ENCODE measurements at places on chromosomes 11 and 22.

DNA sequence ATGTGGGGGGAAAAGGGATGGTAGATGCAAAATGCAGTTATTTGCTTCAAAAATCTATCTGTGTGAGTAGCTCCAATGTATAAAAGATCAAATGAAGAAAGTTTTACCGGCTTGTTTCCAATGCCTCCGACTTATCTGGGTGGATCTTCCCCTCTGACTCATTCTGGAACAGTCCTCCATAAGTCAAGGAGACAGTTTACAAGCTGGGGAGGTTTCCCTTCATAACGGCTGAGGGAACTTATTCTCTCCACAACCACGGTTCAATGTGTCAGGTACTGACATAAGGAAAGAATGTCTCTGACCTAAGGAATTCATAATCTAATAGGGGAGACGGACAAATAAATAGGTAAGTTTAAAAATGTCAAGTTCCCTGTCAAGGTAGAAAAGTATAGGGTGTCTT is 49.7 kb upstream of the BIRC3 start:
- no peak for DNase-seq

DNA sequence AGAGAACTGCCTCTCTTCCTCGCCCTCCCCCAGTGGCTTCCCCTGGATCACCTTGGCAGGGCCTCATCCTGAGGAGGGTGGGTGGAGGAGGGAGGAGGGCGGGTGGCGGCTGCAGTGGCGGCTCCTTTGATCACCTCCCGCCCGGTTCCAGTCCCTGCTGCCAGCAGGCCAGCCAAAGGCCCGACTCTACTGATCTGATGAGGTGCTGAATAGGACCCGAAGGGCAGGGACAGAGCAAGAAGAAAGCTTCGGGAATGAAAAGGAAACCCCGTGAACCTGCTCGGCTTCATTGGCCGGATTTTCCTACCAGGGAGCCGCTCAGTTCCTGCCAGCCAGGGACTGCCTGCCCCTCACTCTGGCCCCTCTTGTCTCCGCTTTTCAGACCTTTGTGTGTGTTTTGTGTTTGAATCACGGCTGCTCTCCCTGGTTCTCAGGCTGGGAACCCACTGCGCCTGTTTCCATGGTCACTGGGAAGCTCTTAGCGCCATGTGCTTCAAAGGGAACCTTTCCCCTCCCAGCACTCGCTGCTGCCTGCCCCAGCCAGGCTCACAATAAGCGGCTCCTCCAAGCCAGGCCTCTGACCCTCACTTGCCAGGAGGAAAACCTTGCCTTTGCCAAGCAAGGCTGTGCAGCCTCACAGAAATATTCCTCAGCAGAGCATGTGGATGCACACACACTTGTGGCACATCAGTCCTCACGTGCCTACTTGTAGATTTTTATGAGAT is 56.8 kb downstream of the C22orf31 start:
- no peak for DNase-seq

GRCh38 chr11:36404831-36405230 is 105.2 kb downstream of the TRAF6 start:
- DNase-seq = no peak

DNA sequence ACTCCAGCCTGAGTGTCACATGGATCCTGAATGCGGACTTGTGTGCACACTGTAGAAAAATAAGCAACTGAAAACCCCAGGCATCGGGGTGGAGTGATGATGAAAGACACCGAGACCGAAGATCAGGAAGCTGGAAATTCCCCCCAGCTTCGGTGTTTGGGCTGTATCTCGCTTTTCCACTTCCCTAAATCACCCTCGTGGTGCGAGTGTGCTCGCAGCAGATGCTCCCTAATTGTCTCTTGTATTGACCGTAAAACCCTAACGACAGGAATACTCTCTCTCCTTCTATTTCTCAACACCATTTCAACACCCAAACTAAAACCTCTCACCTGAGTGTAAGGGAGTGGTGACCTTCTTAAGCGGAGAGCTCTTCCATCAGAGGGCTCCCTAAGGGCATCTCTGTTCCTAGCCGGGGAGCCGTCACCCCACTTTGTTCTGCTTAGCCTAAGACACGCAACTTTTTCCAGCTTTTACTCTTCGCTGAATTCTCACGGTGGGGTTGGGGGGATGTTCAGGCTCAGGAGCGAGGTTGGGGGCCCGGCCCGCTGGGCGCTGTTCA is 635 bp upstream of the GRK3 start:
- DNase-seq = peak; percentile 7

DNA sequence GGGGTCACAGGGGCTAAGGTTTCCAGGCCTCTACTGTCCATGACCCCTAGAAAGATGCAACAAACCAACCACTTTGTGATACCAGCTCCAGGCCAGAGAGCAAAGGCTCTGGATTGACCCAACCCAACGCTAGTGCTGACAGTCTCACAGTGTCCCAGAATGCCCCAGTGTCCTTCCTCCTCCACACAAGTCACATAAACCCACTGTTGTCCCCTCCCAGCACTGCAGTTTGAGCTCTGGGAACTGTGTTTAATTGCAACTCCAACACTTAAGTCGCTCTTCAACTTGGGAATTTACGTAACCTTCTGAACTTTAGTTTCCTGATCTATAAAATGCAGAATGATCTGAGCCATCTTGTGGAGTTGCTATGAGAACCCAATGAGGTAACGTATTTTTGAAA is 47.5 kb downstream of the PC start:
- no peak for DNase-seq

DNA sequence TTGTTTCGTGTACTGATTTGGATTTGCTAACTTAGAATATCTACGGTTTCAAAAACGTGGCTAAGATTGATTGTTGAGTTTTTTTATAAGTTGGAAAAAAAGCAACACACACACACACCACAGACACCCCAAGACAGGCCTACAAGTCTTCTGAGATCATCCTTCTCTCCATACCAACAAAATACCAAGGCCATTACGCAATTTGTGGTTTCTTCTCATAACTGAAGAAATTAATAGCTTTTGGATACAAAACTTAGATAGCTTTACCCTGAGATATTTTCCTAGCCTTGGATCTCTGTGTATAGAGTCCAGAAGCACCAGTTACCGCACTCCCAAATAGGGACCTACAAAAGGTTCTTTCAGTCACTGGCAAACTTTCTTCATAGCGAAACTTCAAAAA is 113.6 kb downstream of the SIK3 start:
- no peak for DNase-seq

DNA sequence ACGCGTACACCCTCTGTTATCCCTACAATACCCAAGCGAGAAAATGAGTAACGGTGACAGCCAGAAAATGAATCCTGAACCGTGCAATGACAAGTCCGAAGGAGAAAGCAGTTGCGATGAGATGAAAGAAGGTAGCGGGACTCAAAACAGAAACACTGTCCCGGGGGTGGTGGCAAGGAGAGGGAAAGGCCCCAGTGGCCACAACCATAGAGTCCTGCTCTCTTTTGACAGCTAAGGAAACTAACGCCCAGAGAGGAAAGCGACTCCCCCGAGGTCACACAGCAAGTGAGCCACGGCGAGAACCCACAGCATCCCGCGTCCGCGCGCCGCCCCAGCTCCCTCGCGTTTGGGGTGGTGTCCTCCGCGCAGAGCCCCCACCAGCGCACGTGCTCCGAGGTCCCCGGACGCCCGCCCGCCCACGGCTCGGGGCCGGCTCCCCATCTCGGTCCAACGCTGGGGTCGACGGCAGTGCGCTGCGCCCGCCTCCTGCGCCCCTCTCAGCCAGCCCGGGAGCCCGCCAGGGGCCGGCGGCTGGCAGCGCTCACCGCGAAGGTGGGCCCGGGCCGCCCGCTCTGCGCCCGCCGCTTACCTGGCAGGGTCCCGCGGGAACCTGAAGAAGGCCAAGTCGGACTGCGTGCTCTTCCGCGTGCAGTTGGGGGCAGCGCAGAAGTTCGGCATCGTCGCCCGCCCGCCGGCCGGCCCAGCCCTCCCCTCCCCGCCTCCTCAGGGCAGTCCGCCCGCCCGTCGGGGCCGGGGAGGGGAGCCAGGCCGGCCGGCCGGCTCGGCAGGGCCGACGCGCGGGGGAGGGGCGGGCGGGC is 564 bp downstream of the THAP12 start:
- DNase-seq = peak; percentile 35

DNA sequence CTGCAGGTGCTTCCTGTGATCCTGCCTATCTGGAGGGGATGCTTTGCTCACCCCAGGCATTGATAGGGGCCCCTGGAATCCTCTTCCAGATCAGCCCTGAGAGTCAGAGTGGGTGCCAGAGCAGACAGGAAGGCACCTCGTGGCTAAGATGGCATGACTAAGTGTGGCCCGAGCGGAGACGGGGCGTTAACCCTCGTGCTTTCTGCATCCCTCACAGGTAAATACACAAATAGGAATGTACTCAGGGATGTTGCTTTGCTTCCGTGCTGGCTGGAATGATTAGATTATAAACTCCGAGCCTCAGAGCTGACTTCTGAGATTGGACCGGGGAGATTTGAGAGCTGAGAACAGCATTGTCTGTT is 312.7 kb upstream of the B3GAT1 start:
- DNase-seq = no peak

GRCh38 chr11:86800076-86800959 is at the start of gene PRSS23:
Gene PRSS23 (plus strand): TSS chr11:86800542. CDS start chr11:86807644, 7,102 bp downstream.
- DNase-seq = no peak

GRCh38 chr22:49749227-49749626 is 78.4 kb downstream of the BRD1 start:
- DNase-seq = no peak

GRCh38 chr11:70381872-70382861 is 16.2 kb upstream of the CTTN start:
- DNase-seq = no peak

DNA sequence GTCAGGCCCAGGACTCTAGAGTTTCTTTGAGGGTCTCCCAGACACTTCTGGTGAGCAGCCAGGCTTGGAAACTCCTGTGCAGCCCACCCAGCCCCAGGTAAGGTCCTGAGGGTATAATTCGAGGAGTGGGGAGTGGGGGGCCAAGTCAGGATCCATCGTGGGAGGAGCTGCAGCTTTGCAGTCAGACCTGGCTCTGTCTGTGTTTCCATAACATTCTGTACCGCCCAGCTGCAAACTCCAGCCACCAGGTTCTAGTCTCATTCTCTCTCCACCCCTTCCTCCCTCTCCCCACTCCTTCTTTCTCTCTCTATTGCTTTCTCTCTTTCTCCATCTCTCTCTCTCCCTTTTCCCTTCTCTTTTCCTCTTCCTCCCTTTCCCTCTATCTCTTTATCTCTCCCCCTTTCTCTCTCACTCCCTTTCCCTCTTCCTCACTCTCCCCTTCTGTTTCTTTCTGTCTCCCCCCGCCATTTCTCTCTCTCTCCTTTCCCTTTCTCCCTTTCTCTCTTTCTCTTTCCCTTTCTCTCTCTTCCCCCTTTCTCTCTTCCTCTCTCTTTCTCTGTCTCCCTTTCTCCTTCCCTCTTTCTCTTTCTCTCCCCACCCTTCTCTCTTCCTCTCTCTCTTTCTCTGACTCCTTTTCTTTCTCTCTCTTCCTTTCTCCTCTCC is 127.2 kb downstream of the MN1 start:
- DNase-seq = no peak

DNA sequence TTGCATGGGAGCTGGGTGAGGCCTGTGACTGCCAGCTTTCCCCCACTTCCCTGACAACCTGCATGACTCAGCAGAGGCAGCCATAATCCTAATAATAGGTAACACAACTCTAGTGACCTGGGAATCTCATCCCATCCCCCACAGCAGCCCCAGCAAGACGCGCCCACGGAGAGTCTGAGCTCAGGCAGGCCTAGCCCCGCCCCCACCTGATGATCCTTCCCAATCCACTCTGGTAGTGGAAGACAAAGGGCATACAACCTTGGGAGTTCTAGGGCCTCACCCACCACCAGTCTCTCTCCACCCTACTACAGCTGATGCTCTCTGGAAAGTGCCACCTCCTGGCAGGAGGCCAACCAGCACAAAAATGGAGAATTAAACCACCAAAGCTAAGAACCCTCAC is 60.3 kb downstream of the CWF19L2 start:
- DNase-seq = no peak

- DNase-seq = peak; percentile 27
Observed at GRCh38 chr11:47259232-47259977, 1.6 kb downstream of the NR1H3 start.

- no peak for DNase-seq
Observed at GRCh38 chr11:128741916-128742315, 48.0 kb downstream of the FLI1 start.

GRCh38 chr22:39825661-39826102 is 67.9 kb downstream of the ENTHD1 start:
- no peak for DNase-seq

GRCh38 chr11:120316880-120317688 is 8.0 kb upstream of the TLCD5 start:
- no peak for DNase-seq

DNA sequence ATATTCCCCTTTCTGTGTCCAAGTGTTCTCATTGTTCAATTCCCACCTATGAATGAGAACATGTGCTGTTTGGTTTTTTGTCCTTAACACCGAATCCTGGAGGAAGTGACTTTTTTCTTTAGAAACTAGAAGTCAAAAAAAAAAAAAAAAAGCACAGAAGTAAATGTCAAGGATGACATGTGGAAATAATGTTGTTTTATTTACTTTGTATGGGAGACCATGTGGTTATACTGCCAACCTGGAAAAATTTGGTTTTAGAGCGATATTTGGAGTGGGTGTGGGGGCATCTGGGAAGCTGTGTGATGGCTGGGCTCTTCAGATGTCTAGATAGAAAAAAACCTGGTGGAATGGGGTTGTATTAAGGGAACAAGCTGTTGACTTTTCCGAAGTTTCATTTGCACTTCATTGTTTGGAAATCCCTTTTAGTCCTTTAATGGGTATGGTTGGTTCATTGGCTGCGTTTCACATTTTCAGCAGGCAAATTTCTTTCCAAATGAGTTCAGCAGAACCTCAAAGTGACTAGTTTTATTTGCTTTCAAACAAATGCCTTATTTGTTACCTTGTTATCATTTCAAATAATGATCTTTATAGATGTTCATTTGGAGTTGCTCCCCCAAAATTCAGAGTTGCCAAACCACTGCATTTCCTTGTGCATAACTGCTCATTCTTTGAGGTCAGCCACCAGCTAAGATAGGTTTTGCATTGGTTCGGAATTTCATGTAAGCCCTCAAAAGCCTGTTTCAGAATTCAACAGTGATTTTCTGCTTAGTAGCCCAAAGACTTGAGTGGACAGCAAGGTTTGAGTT is 508.2 kb downstream of the METTL15 start:
- DNase-seq = no peak

- DNase-seq = peak; percentile 80
Observed at GRCh38 chr11:86592659-86593451, 79.6 kb downstream of the ME3 start.

DNA sequence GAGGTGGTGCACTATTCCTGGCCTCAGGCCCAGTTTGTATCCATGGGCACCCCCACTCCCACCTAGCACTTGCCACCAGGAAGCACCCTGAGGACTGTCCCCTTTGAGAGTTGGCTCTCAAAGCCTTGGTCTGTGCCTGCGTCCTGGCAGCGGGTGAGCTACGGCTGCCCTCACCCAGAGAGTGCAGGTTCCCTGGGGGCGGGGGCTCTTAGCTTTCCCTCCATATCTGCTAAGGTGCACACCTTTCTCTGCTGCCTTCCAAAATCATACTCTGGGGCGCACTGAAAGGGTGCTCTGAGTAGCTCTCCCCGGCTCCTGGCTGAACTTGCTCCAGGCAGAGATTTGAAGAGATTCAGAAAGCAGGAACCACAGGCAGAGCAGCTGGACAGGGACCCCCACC is 7.1 kb downstream of the KCNQ1 start:
- DNase-seq = no peak

GRCh38 chr22:46677323-46678002 is 57.3 kb downstream of the GRAMD4 start:
- no peak for DNase-seq

- no peak for DNase-seq
Observed at GRCh38 chr11:67588136-67588503, 4.5 kb downstream of the GSTP1 start.
